ENCODE measurements at places on chromosomes 5 and 9.

GRCh38 chr5:161547738-161548486 is 1.4 kb upstream of the GABRB2 start:
- DNase-seq = peak; percentile 21

- no peak for DNase-seq
Measured at GRCh38 chr9:131144201-131144600, 18.8 kb downstream of the NUP214 start.

DNA sequence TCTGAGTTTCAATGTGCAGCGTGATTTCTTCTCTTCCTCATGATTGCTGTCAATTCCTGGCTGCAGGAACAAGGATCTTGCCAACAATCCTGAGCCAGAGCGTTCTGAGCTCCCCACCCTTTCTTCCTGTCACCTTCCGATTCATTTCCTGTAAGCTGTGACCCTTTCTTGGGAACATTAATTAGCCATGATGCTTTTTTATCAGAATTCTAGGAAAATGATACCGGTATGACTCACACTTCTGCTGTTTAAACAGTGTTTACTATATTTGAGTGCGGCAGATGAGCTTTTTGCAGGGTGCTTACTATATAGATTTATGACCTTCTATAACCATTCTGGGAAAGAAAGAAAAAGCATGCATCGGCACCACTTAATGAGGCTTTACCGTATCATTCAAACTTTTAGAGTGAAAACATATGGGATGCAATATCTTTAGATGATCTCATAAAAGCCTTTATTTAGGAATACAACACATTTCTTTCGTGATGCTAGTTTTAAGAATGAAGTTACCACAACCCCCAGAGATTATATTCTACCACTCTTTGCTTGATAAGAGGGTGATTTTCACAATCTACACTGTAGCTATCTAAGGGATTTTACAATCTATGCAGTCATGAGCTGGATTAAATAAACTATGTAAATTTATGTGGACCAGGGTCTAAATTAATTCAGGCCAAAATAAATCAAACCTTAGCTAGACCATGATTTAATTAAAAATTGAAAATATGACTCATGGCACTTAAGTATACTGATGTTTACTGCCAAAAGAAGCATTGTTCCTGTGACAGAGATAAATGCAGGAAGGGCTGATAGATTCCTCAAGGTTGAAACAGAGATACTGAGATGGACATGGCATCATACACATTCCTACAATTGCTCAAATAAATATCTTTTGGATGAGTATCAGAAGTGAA is 38.0 kb upstream of the OSMR start:
- DNase-seq = no peak

DNA sequence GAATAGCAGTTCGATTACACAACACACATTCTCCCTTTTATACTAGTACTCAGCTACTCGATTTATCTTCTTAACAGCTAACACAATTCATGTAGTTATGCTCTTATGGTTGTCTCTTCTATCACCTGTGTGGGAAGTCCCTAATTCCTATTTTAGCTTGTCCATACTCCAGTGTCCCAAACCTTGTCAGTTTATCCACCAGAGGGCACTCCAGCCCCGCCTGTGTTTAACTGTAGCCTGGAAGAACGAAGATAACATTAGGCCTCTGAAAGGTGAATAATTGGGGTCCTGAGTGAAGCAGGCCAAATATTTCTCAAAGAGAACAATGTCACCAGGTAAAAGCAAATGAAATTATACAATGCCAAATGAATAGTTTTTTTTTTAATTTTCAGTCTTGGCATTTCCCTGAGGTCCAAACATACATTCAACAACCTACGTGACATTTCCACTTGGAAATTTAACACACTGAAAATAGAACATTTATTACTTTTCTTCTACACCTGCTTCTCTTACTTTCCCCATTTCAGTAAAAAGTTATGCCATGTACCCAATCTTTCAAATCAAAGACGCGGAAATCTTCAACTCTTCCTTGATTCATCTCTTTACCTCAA is 560.7 kb downstream of the HTR1A start:
- peak; percentile 85 for DNase-seq

DNA sequence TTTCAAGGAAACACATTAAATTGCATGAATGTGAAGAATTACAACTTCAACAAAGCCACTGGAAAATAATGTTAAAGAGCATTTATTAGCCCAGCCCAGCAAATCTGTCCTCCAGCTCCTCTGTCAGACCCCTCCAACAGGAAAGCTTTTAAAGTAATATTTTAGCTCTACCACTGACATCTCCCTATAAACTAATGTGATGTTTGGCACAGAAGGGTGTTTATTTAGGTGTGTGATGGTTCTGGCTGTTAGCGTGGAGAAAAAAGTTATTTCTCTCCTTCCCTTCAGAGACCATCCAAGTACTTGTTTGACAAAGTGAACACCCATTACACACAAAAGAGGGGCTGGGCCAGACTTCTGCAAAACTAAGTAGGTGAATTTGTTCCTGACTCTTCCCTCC is 111.9 kb upstream of the TARS1 start:
- DNase-seq = no peak

- peak; percentile 32 for DNase-seq
Measured at GRCh38 chr5:33829430-33829829, 62.4 kb downstream of the ADAMTS12 start.

GRCh38 chr9:134568116-134568515 is 73.5 kb upstream of the COL5A1 start:
- DNase-seq = peak; percentile 4

GRCh38 chr9:38088006-38088925 is 19.2 kb upstream of the SHB start:
- peak; percentile 79 for DNase-seq

DNA sequence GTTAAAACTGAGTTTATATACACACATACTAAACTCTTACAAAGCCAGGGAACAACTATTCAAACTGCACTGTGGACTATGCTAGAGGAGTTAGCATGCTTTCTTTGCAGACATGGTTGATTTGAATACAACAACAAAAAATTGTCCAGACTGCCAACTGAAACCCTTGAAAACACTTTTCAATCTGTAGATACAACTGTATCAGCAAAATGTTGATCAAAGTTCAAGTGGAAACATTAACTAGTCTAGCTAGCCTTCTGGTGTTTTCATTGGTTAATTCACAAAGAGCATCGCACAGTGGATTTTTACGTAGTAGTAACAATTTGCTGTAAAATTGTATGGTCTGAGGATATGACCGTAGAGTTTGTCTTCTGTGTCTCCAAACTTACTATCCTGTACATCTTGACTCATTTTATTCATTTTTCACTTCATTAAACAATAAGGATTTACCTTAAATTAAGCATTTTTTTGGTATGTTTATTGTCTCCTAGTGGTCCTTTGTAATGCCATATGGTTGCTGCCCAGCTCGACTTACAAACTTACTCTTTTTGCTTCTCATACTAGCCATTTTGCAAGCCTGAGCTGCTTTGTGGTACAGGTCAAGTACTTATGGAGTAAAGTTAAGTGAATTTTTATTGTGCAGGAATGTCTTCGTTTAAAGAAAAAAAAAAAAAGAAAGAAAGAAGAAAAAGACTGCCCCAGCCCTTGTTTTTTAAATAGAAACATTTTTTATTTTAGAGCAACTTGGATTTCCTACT is 123.4 kb downstream of the ZCCHC7 start:
- no peak for DNase-seq

- DNase-seq = no peak
Measured at GRCh38 chr5:51664491-51665250, 281.4 kb downstream of the ISL1 start.

GRCh38 chr5:42806701-42807262 is 4.9 kb downstream of the SELENOP start:
- DNase-seq = no peak

GRCh38 chr5:9454012-9454481 is 91.8 kb downstream of the SEMA5A start:
- no peak for DNase-seq

DNA sequence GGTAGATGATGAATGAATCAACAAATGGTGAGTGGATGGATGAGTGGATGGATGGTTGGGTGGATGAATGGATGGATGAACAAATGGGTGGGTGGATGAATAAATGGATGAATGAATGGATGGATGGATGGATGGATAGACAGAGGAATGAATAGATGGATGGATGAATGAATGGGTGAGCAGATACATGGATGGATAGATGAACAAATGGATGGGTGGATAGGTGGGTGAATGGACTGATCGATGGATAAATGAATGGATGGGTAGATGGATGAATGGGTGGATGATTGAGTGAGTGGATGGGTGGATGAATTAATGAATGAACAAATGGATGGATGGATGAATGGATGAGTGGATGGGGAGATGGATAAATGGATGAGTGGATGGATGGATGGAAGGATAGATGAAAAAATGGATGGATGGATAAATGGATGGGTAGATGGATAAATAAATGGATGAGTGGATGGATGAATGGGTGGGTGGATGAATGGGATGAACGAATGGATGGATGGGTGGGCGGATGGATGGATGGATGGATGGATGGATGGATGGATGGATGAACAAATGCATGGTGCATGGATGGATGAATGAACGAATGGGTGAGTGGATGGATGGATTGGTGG is 85.7 kb downstream of the PHF2 start:
- DNase-seq = no peak

DNA sequence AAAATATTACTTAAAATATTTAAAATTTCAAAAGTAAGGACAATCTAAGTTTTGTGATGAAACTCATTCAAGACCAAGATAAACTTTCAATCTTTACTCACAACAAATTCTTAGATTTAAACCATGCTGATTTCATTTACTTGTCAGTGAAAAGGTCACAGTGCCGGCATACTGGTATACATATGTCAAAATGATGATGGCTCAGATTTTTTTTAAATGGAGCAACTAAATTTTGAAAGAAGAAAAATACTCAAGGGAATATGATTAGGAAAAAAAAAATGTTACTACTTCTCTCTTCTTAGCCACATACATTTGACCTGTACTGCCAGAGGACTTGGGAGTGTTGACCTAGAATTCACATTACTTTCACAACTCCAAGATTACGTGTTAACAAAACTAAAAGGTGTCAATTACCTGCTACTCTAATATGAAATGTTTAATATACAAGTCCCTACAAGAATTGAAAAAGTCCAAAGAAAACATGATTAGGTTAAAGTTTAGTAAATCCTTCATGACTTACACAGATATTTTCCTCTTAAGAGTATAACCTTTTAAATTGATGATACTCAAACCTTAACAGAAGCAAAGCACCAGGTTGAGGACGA is 4.6 kb downstream of the EFNA5 start:
- DNase-seq = no peak

- DNase-seq = no peak
Measured at GRCh38 chr5:2254880-2255750, 372.4 kb upstream of the IRX4 start.

- DNase-seq = no peak
Measured at GRCh38 chr9:130843049-130843908, 8.2 kb downstream of the ABL1 start.

DNA sequence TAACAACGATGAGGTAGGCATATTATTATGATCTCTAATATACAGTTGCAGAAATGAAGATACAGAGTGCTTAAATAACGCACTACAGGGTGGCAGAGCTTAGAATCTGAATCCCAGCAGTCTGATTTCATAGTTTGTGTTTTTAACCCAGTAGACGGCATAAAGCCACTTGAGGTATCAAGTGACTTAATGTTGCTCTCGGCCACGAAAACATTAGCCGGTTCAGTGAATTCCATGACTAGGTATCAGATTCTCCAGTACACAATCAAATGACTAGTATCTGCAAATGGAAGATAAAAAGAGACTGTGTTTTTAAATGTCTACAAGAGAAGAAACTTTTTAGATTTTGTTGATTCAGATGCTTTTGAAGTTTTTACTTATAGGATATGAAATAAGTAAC is 24.8 kb downstream of the SMC2 start:
- DNase-seq = no peak

DNA sequence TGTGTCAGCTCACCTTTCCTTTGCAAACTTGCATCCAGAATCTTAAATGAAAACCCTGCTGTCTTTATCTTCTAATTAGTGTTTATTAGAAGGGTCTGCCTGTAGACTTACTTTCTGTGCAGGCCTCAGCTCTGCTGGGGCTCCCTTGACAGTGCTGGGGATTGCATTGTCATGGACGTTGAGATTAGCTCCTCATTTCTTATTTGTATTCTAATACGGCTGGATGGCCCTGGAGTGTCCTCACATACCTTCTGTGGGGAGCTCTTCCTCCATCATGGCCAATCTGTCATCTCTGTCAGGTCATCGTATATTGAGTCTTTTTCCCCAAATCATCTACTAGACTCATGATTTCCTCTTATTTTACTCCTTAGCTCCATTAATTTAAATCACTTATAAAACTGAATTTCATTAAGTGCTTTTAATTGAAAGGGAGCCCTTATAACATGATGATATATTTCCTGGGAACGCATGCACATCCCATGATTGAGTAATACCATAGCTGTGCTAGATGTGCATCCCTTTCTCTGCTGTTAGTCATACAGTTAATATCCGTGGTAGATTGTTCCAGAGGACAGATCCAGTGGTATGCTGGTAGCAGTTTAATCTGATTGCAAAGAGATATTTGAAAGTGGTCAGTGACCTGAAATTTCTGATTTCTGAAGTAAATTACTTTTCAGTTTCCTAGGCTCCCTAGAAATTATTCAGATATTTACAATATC is 61.6 kb downstream of the ICE1 start:
- no peak for DNase-seq

- DNase-seq = no peak
Measured at GRCh38 chr5:14733661-14734060, 69.1 kb downstream of the OTULIN start.

GRCh38 chr5:35032356-35032755 is 15.4 kb downstream of the AGXT2 start:
- no peak for DNase-seq

GRCh38 chr5:172207511-172207910 is 13.5 kb downstream of the EFCAB9 start:
- DNase-seq = no peak

DNA sequence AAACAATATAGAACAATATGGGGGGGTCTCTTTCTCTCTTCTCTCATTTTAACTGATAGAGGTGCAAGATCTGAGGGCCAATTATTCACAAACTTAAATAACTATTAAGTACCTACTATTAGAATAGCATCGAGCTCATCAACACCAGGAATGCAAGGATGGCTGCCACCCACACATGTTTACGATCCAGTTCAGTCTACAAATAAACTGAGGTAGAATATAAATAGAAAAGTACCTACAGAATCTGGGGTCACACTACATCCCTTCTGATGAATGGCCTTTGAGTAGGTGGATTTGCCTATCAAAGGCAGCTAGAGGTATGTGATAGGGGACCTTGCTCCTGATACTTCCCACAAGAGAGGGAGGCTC is 91.8 kb upstream of the ZNF366 start:
- DNase-seq = no peak

- no peak for DNase-seq
Measured at GRCh38 chr9:97415146-97415545, 3.2 kb downstream of the TDRD7 start.

GRCh38 chr9:94289691-94290090 is 30.6 kb downstream of the ZNF169 start:
- no peak for DNase-seq

- DNase-seq = no peak
Measured at GRCh38 chr5:170427672-170428236, 38.6 kb upstream of the KCNMB1 start.

- no peak for DNase-seq
Measured at GRCh38 chr9:114448706-114449105, 56.6 kb downstream of the WHRN start.

GRCh38 chr5:68456756-68457217 is 241.2 kb downstream of the PIK3R1 start:
- peak; percentile 55 for DNase-seq

- DNase-seq = no peak
Measured at GRCh38 chr5:179297026-179297425, 48.2 kb downstream of the ADAMTS2 start.

All from testis (tissue), 5 donors.